ENCODE measurements at places on chromosomes 5 and 9.

- no peak for DNase-seq
These were observed 158.5 kb downstream of the SLIT3 start for GRCh38 chr5:169142264-169142970.

GRCh38 chr9:94577571-94577970 is 16.1 kb downstream of the FBP2 start:
- no peak for DNase-seq

DNA sequence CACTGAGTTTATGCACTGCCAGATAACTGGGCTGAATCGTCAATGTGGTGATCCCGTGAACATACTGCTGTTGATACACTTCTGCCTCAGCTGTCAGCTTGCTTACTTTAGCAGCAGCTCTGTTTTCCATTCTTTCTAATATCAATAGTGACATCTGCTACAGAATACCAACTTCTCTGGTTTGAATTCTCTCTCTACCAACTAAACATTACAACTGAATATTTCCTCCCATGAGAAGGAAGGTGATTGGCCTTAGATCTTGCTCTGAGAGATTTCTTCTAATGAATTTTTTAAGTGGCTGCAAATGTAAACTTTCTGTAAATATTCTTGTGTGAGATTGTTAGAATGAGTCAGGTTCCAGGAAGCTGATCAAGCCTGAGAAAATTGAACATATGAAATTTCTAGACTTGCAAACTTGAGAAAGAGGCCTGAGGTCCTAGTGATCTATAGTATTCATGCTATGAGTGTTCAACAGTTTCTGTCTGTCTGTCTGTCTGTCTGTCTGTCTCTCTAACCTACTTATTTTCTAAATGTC is 205.5 kb upstream of the CDKN2B start:
- no peak for DNase-seq

DNA sequence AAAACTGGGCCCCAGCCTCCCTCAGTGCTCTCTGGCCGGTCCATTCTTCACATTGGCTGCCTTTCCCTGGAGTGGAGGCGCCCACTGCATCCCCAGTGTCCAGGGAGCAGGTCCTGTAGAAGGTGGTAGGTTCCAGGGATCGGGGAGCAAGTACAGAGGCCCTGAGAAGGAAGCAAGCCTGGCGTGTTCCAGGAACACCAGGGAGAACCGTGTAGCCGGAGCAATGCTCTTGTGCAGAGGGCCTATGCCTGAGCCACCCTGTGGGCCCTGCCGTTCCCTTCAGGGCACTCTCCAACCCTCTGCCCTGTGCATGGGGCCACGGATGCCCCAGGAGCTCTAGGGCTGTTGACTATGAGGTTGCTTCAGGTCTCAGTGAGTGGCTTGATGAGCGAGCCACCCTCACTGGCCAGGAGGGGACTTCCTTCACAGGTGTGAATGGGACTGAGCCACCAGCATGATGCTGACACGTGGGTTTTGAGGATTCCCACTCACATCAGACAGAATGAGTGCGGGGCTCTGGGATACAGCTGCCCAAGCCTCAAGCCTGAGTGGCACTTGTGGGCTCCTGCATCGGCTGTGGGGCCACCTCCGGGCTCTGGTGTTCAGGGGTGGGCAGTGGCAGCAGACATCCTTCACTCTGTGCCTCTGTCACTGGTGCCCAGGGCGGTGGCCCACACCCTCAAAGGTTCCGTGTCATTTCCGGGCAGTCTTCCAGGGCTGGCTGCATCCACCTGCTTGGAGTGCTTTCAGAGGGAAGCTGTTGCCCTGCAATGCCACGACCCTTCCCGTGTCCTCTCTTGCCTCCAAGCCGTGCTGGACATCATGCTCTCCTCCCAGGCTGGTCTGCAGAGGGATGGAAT is 54.4 kb downstream of the ADAMTS2 start:
- DNase-seq: no peak

GRCh38 chr5:88875341-88876234 is 7.4 kb downstream of the MEF2C start:
- DNase-seq: peak; percentile 42

- no peak for DNase-seq
These were observed 20.0 kb downstream of the RNF145 start for GRCh38 chr5:159189310-159189709.

GRCh38 chr5:145775893-145776444 is 59.2 kb downstream of the PRELID2 start:
- peak; percentile 95 for DNase-seq

GRCh38 chr9:110578575-110579033 is 937 bp downstream of the SVEP1 start:
- no peak for DNase-seq

DNA sequence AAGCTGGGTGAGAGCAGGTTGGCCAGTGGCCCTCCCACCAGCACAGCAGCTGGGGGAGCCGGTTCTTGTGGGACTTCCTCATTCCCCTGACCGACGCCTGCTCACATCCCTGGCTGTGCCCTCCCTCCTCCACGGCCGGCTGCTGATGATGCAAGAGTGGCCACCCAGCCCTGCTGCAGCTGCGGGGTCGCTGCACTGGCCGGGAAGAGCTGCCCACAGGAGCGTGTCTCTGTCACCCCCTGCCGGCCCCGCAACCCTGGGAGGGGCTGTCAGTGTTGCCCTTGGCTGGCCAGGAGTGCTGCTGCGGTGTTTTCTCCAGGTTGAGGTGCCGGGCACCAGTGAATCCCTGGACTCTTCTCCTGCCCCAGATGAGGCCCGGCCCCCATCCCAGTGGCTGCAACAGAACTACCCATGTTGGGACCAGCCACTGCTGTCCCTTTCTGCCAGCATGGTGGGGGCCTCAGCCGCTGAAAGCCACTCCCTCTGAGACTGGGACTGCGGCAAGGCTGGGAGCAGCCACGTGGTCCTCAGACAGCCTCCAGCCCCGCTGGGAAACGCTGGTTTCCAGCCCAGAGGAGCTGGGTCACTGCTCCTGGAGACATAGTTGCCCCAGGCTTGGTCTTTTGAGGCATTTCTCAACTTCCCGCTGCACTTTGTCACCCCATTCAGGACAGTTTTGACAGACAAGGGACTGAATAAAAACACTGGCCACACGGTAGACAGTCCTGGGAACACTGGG is 739 bp downstream of the CARD9 start:
- peak; percentile 11 for DNase-seq

GRCh38 chr5:132887283-132887682 is 13.8 kb downstream of the LEAP2 start:
- peak; percentile 54 for DNase-seq

- DNase-seq: no peak
These were observed 34.8 kb downstream of the RFX3 start for GRCh38 chr9:3490957-3491356.

- no peak for DNase-seq
These were observed 293.9 kb downstream of the ZSWIM6 start for GRCh38 chr5:61625681-61626621.

GRCh38 chr5:168362097-168362885 is 70.8 kb downstream of the WWC1 start:
- DNase-seq: no peak

GRCh38 chr5:168022446-168023169 is 268.8 kb upstream of the WWC1 start:
- no peak for DNase-seq

- no peak for DNase-seq
These were observed 118.0 kb upstream of the OR13F1 start for GRCh38 chr9:104386013-104386412.

GRCh38 chr5:141560151-141560550 is 58.6 kb downstream of the DIAPH1 start:
- no peak for DNase-seq

DNA sequence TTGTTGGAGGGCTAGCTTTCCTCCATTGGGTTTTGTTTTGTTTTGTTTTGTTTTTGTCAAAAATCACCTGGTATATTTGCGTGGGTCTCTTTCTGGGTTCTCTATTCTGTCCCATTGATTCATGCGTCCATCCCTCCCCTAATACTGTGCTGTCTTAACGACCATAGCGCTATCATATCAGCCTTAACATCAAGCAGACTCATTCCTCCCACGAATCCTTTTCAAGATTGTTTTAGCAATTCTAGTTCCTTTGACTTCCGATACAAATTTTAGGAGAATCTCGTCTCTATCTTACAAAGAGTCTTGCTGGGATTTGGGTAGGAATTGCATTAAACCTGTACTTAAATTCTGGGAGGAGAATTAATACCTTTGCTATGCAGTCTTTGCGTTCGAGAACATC is 31.1 kb upstream of the RNF130 start:
- no peak for DNase-seq

GRCh38 chr9:135060461-135061116 is 26.9 kb upstream of the OLFM1 start:
- no peak for DNase-seq

DNA sequence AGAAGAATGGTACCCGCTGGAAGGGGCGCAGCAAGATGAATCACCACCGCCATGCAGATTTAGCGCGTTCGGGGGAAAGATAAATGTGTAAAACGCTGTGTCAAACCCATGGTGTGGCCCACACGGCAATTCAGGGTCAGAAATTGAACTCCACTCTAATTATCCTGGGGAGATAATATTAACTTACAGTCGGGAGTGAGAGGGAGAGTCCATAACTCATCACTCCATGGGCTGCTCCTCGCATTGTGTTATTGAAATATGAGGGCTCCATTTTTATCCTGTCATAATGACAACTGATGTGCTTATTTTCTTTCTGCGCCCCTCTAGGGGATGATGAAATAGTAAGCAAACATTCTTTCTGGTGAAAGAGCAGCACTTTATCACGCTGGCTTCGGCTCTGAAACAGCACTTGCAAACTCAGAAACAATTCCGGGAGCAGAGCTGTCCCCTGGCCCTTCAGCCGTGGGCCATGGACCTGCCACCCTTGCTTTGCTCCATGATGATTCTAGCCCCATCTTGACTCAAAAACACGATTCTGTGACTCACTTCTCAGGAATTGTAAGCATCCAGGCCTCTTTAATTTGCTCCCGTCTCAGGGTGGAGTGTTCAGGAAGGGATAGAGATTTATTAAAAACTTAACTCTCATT is 431.6 kb downstream of the IRX1 start:
- DNase-seq: no peak

- DNase-seq: no peak
These were observed 497.2 kb downstream of the MAT2B start for GRCh38 chr5:164002628-164003027.

Measured in SK-MEL-5 (cell line).